ENCODE measurements at places on chromosomes 7 and 10.

GRCh38 chr7:115249080-115249479 is 327.2 kb downstream of the MDFIC start:
- DNase-seq: no peak

- no peak for DNase-seq
Measured at GRCh38 chr10:106540645-106541044, 623.9 kb downstream of the SORCS1 start.

- DNase-seq: no peak
Measured at GRCh38 chr10:28479425-28479865, 53.5 kb upstream of the WAC start.

GRCh38 chr7:65444899-65445823 is 71.5 kb downstream of the ZNF92 start:
- DNase-seq: no peak

DNA sequence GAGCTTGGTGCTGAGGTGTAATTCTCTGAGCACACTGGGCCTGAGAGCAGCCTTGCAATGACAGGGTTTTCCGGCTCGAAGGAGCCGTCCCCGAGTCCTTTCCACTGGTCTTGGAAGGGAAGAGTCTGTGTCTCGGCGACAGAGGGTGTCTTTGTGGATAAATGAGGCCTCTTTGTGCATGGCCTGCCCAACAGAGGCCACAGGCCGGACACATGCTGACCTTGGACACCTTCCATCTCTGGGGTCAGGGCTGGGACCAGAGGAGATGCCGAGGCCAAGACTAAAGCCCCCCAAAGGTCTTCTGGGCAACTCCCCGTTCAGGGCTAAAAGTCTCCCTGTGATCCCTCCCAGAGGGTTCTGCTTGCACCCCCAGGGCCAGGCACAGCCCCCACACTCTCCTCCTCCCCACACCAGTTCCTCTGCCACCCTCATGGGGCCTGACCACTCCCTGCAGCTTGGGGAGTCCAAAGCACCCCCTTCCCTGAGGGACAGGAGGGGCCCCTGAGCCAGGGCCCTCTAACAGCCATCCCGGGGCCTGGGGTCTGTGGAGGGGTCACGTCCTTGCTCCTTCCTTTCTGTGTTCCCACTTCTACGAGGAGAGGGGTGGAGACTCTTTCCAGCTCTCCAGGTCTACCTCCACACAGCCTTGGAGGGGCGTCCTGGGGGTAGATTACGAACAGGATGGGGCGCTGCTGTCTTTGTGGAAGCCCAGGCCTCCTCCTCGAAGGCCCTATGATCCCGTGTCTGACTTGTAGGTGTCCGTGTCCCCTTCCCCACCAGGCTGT is 130.6 kb upstream of the FAM20C start:
- DNase-seq: no peak

GRCh38 chr10:20970044-20970443 is 72.9 kb upstream of the NEBL start:
- DNase-seq: no peak

DNA sequence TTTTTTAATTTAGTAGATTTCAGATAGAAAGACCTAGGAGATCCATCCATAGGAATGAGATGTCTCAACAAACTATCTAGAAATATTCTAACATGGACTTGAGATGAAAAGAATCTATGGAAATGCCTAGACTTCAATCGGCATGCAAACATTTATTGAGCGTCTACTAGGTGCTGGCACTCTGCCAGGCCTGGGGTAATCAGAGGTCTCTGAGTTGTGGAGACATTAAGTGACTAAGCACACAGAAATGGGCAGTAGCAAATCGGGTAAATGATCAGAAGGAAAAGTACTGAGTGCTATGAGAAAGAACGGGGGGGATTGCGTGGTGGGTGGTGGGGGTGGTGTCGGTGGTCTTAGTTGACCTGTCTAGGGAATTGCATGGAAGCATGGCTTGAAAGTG is 466.6 kb downstream of the GALNT17 start:
- DNase-seq: no peak

DNA sequence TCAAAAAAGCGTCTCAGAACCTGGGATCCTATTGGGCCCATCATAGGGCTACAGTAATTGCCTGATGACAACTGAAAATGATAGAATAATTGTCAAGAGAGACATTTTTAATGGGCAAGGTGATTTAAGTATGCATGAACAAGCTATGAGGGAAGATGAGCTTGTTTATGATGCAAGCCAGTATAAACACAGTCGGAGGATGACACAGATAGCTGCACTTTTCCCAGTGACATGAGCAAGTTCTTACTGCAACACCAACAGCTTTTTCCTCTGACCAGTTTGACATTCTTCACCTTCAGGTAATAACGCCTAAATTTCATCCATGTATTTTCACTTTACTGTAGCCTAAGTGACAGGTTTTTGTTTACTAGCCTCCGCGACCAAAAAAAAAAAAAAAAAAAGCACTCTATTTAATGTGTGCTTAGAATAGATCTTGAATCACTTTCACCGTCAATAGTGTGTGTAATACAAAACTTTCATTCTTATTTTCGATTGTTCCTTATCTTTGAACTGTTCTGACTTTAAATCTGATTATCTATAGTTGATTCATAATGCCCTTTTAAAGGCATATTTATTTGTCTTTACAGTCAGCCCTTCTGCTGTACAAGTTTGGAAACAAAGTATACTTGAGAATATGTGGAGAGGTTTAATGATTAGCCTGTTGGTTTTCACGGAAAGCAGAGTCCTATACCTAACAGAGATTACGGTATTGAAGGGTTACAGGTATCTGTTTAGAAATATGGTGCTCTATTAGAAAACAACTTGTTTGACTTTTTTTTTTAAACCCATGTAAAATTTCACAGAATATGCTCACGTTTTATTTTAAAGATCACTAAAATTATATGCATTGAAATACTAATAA is 1.7 kb downstream of the FOXP2 start:
- no peak for DNase-seq

- DNase-seq: no peak
Measured at GRCh38 chr7:30168835-30169573, 34.2 kb downstream of the MTURN start.

DNA sequence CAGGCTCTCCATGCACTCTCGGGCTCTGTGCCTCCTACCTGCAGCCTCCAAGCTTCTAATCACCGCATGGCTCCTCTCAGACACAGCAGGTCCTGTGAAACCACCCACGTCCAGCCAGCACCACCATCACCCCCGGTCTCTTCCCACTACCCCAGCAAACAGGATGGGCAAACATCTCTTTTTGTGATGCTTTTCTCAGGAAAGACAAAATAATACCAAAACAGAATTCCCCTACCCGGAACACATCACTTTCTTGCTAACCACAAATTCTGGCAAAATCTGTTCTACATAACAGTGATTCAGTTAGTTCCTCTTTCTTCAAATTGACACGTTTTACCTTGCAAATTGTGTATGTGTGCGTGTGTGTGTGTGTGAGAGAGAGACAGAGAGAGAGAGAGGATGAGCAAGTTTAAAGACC is 6.5 kb downstream of the SNX8 start:
- no peak for DNase-seq

GRCh38 chr10:103967448-103968071 is 620 bp downstream of the SLK start:
- peak; percentile 13 for DNase-seq

DNA sequence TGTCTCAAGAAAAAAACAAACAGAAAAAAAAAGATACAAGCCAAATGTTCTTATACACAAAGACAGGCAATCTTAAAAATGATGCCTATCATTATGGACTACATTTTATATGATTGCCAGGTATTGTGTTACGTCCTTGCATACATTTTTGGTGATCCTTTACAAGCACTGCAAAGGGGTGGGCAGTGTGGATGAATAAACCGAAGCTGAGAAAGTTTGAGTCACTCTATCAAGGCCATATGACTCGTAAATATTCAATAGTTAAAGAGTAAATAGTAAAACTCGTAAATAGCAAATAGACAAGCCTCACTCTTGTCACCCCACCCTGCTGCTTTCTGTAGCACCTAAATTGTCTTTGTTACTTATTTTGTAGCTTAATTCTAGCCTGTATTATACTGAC is 326.2 kb downstream of the FRMD4A start:
- no peak for DNase-seq

GRCh38 chr7:24916463-24917040 is 63.4 kb downstream of the OSBPL3 start:
- no peak for DNase-seq

GRCh38 chr10:58291538-58292174 is 22.7 kb downstream of the CISD1 start:
- peak; percentile 49 for DNase-seq

DNA sequence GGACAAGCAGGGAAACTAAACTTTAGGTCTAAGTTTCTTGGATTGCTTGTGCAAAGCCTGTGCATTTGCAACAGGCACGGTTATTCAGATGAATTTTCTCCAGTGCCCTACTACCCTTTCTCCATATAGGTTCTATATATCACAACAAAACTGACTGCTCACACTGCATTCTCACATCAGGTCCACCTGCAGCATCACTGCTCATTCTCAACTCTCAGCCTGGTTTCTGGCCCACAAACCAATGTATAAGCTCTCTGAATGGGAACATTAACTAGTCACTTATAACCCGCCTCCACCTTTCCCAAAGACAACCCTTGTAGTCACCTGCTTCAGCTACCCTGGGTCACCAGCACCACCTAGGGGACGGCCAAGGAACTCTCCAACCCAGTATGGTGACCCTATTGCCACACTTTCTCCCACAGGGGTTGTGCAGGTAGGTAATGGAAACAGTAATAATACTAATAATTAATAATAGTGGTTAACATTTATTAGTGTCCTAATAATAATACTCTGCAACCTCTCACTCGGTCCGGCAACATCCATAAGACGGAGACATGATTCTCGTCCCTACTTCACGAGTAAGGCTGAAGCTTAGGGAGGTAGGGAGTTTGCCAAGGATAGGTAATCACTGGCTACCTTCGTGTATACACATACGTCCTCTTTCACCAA is 97.3 kb downstream of the CLEC2L start:
- peak; percentile 68 for DNase-seq

- no peak for DNase-seq
Measured at GRCh38 chr7:79982141-79982770, 152.4 kb upstream of the GNAI1 start.

DNA sequence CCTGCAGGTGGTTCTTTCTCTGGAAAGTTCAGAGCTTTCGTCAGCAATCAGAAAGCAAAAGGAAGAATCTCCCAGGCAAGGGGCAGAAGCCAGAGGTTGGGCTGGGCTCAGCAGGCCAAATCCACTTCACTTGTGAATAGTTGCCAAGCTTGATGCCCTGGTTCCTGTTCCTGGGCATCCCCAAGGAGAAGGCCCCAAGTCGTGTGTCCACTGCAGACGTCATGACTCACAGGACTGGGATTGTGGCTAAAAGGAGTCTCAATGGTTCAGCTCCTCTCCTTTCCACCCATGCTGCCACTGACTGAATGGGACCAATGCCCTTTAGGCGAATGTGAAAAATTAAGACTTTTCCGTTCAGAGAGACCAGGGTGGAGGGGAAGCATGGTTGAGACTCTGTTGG is 38.6 kb upstream of the TRIM8 start:
- DNase-seq: no peak

- no peak for DNase-seq
Measured at GRCh38 chr7:87210506-87210905, 9.0 kb downstream of the TMEM243 start.

- DNase-seq: no peak
Measured at GRCh38 chr7:54255242-54255641, 286.9 kb upstream of the VSTM2A start.

DNA sequence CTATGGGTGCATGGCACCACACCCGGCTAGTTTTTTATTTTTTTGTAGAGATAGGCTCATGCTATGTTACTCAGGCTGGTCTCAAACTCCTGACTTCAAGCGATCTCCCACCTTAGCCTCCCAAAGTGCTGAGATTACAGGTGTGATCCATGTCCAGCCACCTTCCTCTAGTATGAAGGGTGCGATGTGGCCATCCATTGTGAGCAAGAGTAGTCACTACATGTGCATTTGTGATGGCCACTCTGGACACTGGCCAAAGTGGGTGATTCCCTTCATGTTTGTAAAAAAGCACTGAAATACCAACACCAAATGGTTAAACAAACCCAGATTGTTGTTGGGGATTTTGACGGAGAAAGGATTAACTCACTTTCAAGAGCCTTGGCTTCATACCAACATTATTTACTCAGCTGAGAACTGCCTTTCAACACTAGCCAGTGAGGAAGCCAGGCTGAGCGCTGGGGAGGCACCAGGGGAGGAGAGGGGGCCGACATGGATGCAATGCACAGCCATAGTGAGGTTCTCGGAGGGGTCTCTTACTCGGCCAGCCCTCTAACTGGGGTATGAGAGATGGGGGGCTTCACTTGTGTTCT is 198.1 kb upstream of the LYZL2 start:
- no peak for DNase-seq

GRCh38 chr7:111192614-111193413 is 101.9 kb downstream of the LRRN3 start:
- no peak for DNase-seq

- DNase-seq: peak; percentile 27
Measured at GRCh38 chr7:33130184-33130583, 820 bp downstream of the BBS9 start.

- DNase-seq: no peak
Measured at GRCh38 chr7:129493555-129493954, 8.8 kb upstream of the SMKR1 start.

- DNase-seq: no peak
Measured at GRCh38 chr10:78778444-78779338, 290.1 kb upstream of the ZMIZ1 start.

DNA sequence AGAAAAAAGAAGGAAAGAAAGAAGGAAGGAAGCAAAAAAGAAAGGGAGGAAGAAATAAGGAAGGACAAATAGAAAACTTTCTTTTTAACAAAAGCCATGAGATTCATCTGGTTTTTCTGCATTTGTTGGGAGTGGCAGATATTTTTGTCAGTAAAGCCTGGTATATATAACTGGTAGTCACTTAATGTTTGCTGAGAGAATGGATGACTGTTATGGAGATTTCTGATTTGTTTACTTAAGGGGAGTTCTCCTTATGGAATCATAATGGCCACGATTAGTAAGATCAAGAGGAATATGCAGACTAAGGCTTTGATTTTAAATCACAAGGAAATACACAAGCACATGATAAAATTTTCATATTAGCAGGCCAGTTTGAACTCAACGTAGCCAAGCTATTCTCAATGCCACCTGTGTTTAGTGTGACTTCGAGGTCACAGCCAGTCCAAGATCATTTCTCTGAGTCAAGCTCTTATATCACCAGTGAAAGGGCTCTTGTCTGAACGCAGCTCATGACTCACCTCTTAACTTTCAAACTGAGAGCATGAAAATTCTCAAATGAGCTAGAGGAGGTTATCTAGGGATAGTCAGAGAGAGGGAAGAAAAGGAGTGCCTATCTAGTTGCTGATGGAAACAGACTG is 445.1 kb upstream of the ZMIZ1 start:
- peak; percentile 30 for DNase-seq

- DNase-seq: no peak
Measured at GRCh38 chr7:138208142-138208570, 131.9 kb downstream of the AKR1D1 start.

- no peak for DNase-seq
Measured at GRCh38 chr7:5222841-5223411, 32.9 kb downstream of the WIPI2 start.

- no peak for DNase-seq
Measured at GRCh38 chr10:91596825-91597196, 36.1 kb downstream of the PPP1R3C start.

Data from activated CD4-positive, alpha-beta T cell treated with anti-CD3 and anti-CD28 coated beads, Interleukin-2, Interleukin-6, amounts not matched to agents 100 ng/mL and 50 ng/mL, durations not matched to agents 16 hours and 8 hours (primary cell).